Activated naive CD4-positive, alpha-beta T cell treated with anti-CD3 and anti-CD28 coated beads for 36 hours (primary cell): ENCODE measurements at places on chromosomes 5 and 9. TPM values are rescaled to one million over a fixed set of nuclear protein-coding genes. Genes with fewer than 3 reads are reported as not detected.

NR5A1 gene
- total RNA-seq: not detected

ELOVL7 gene
- total RNA-seq: 0.31 TPM

ADAMTSL1 gene
- total RNA-seq: not detected

CNTNAP3B gene
- not detected for total RNA-seq

INSL4 gene
- not detected for total RNA-seq

SURF2 gene
- 16.2 TPM for total RNA-seq

GPX8 gene
- total RNA-seq: not detected

PCDHA9 gene
- not detected for total RNA-seq

GDNF gene
- total RNA-seq: not detected

- no peaks in the 10 kb centered on the region for H3K36me3 ChIP-seq
- DNase-seq: no peak
- no peak overlapping the region for H3K4me3 ChIP-seq
- H3K4me1 ChIP-seq: no peaks in the 10 kb centered on the region
- no peak overlapping the region for H3K27ac ChIP-seq
- no peaks in the 10 kb centered on the region for H3K27me3 ChIP-seq
Measured at GRCh38 chr5:137091472-137091871, 407.7 kb downstream of the SPOCK1 start.

GRCh38 chr5:6755519-6755918 lies 42.3 kb downstream of the TENT4A start:
- peaks cover 38% of the 10 kb centered on the region for H3K36me3 ChIP-seq
- H3K4me1 ChIP-seq: no peaks in the 10 kb centered on the region
- no peaks in the 10 kb centered on the region for H3K27me3 ChIP-seq
- no peak overlapping the region for H3K4me3 ChIP-seq

DNA sequence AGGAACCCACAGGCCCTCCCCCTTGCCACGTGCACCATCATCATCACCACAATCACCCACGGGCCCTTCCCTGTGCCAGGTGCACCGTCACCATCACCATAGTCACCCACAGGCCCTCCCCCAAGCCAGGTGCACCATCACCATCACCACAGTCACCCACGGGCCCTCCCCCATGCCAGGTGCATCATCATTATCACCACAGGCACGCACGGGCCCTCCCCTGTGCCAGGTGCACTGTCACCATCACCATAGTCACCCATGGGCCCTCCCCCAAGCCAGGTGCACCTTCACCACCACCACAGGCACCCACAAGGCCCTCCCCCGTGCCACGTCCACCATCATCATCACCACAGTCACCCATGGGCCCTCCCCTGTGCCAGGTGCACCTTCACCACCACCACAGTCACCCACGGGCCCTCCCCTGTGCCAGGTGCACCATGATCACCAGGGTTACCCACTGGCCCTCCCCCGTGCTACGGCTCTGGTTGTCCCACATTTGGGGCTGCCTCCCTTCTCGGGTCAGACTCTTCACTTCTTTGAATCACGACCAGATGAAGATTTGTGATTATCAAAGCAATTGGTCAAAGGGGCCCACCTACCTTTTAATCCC lies 69.1 kb upstream of the OLFM1 start:
- H3K4me3 ChIP-seq: no peak overlapping the region
- H3K27ac ChIP-seq: no peak overlapping the region

DNA sequence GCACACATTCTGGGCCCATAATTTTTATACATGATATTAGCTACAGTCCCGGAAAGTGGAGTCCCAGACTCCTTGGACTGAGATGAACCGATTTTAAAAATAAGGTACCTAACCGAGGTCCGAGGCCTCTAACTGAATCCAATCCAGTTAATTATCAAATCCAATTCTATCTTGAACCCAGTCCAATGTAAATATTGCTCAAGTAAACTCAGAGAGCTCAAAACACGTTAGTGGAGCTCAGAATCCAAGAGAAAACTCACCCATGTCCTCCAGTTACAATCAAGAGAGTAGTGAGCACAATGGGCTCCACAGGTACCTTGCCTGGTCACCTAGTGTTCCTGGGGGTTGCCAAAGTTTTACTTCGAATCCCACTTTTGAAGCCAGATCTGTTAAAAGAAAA lies 37.9 kb upstream of the DIRAS2 start:
- H3K27ac ChIP-seq: no peak overlapping the region
- no peak overlapping the region for H3K4me3 ChIP-seq
- peaks cover 5% of the 10 kb centered on the region for H3K27me3 ChIP-seq
- DNase-seq: no peak
- no peaks in the 10 kb centered on the region for H3K4me1 ChIP-seq

DNA sequence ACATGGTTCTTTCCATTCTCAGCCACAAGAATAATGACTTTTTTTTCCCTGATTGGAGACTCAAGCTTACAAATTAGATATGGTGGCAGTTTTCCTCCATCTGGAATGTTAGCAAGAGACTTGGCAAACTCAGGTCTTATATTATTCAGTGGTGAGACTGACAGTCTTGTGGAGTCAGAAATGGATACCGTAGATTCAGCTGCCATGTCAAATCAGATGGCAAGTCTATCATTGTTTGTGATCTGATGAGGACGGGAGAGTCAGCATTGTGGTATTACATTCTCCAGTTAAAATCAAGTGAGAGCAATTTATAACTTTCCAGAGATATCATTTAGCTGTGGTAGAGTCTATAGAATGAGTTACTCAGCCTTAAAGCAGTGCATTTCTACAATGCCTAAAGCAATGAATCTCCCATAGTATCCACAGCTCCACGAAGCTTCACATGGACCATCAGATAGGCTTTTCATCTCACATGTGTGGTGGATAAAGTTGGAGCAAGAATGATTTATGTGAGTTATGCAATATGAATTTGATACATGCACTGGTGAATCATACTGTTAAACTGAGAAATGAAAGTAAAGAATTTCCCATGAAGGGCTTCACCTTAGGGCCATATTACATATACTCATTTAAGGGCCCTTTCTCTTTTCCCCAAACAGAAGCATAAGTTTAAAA lies 430.6 kb downstream of the ZNF608 start:
- no peak overlapping the region for H3K27ac ChIP-seq
- no peaks in the 10 kb centered on the region for H3K36me3 ChIP-seq
- no peak overlapping the region for H3K4me3 ChIP-seq
- DNase-seq: no peak
- no peaks in the 10 kb centered on the region for H3K27me3 ChIP-seq
- H3K4me1 ChIP-seq: no peaks in the 10 kb centered on the region

DNA sequence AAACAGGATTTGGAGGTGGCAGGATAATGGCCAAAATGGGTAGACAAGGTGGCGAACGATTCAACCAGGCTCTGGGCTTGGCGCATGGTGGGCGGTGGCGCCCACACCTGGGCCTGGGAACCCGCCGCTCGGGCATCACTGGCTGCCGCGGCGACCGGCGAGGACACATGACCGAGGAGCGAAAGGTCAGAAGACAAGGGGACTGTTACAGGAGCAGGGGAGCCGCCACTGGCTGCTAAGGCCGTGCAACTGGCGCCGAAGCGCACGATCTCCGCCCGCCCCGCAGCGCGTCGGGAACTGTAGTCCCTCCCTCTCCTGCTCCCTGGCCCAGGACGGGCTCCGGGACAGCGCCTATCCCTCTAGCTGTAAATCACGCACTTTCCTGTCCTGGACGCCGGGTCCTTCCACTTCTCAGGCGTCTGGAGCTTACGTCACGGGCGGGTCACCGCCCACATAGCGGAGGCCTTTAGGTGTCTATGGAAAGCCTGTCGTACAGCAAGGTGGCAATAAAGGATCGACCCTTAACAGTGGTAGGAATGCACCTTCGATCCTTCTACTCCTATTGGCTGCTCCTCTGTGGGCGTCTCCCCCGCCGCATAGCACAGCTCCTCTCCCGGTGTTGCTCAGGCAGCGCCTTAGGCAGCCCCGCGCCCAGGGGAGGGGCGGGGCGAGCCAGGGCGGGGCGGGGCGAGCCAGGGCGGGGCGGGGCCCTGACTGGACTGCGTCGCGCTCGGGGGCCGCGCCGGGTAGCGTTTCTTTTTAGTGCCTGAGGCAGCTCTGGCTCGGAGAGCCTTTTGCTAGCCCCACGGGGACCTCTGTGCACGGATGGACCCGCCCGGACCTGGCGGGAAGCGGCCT lies at the start of gene ICE1:
TSS of gene ICE1 (plus strand) at position 717 of the 858 bp plus-strand sequence. CDS start 239 bp downstream, outside the sequence.
- peaks cover 9% of the 10 kb centered on the region for H3K36me3 ChIP-seq
- peak within 1 kb of the TSS; percentile 91 for H3K27ac ChIP-seq
- H3K4me3 ChIP-seq: peak within 1 kb of the TSS; percentile 95
- DNase-seq: peak; percentile 95
- no peaks in the 10 kb centered on the region for H3K27me3 ChIP-seq

- H3K27me3 ChIP-seq: peaks cover 78% of the 10 kb centered on the region
- no peak overlapping the region for H3K27ac ChIP-seq
- H3K36me3 ChIP-seq: no peaks in the 10 kb centered on the region
Measured at GRCh38 chr5:88683506-88684135, 199.4 kb downstream of the MEF2C start.

DNA sequence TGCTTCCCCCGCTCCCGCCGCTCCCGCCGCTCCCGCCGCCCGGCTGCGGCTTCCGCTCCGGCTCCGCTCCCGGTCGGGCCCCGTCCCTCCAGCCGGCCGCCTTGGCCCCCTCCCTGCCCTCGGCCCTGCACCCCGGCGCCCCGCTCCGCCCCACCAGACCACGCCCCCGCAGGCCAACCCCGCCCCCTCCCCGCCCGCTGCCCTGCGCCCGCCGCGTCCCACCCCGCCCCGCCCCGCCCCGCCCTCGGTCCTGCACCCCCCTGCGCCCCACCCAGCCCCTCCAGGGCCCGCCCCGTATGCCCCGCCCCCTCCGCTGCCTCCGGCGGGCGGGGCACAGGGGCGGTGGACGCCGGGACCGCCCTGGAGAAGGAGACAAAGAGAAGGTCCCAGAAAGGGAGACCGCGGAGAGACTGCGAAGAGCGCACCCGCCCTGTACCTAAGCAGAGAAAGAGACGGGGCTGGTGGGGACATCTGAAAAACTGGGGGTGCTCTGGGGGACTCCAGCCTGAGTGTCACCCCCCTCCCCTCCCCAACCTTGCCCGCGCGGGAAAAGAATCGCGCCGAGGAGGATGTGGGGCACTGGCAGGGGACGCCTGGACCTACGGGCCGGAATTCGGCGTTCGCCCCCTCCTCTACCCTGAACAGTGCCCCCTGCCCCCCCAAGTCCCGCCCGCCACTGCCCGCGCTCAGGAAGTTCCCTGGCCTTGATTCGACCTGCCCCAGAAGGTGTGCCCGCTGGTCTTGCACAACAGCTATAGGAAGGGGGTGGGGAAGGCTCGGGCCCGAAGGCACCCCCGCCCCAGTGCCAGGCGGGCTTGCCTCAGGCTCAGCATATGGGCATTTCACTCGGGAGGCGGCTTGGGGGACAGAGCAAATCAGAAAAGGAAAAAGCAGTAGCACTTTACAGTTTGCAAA lies 42.8 kb upstream of the STXBP1 start:
- H3K4me3 ChIP-seq: peak overlapping the region; percentile 77
- H3K36me3 ChIP-seq: no peaks in the 10 kb centered on the region
- DNase-seq: peak; percentile 74
- no peaks in the 10 kb centered on the region for H3K27me3 ChIP-seq

GRCh38 chr5:36507332-36507952 lies 99.0 kb upstream of the SLC1A3 start:
- H3K36me3 ChIP-seq: no peaks in the 10 kb centered on the region
- H3K4me3 ChIP-seq: no peak overlapping the region
- peaks cover 5% of the 10 kb centered on the region for H3K27me3 ChIP-seq
- no peak overlapping the region for H3K27ac ChIP-seq
- no peaks in the 10 kb centered on the region for H3K4me1 ChIP-seq

- no peak for DNase-seq
- H3K27ac ChIP-seq: no peak overlapping the region
- no peaks in the 10 kb centered on the region for H3K27me3 ChIP-seq
- H3K36me3 ChIP-seq: no peaks in the 10 kb centered on the region
Measured at GRCh38 chr5:33842456-33842855, 49.3 kb downstream of the ADAMTS12 start.

- H3K36me3 ChIP-seq: no peaks in the 10 kb centered on the region
- H3K27ac ChIP-seq: no peak overlapping the region
- no peaks in the 10 kb centered on the region for H3K27me3 ChIP-seq
- no peak for DNase-seq
- H3K4me1 ChIP-seq: no peaks in the 10 kb centered on the region
Measured at GRCh38 chr5:158560170-158560569, 539.5 kb downstream of the EBF1 start.

GRCh38 chr9:80954521-80954920 lies 734.8 kb downstream of the TLE1 start:
- no peaks in the 10 kb centered on the region for H3K27me3 ChIP-seq
- no peaks in the 10 kb centered on the region for H3K36me3 ChIP-seq
- H3K4me3 ChIP-seq: no peak overlapping the region

DNA sequence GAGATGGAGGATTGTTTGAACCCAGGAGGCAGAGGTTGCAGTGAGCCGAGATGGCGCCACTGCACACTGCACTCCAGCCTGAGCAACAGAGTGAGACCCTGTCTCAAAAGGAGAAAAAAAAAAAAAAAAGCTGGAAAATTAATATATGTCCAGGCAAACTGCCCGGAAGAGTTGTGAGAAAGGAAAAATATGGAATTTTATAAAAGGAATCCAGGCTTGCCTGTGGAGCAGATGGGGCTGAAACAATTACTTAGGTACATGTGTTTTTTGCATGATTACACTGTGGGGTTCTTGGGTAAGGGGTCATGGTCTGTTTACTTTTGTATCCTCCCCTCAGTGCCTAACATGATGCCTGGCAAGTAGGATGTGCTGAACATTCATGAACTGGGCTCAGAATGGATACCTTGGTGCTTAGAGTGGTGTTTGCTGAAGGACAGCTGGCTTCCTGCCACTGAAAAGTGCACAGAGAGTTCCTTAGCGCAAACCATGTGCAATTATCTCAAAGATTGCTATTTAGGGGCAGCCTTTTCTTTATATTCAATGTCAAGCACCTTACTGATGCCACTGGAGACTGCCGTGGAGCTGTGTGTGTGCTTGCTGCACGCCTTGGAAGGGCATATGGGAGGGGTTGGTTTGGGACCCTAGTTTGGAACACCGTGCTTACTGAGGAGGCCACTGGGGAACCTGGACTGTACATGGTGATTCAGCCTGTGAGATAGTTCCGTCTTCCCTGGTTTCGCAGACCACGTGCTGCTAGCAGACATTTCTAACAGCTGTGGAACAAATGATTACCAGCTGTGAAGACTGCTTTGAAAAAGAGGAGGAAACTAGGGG lies 78.4 kb downstream of the MAP1B start:
- H3K27ac ChIP-seq: no peak overlapping the region
- no peaks in the 10 kb centered on the region for H3K36me3 ChIP-seq
- no peaks in the 10 kb centered on the region for H3K4me1 ChIP-seq
- no peak overlapping the region for H3K4me3 ChIP-seq
- H3K27me3 ChIP-seq: peaks cover 22% of the 10 kb centered on the region

GRCh38 chr9:77815260-77815659 lies 167.1 kb upstream of the GNA14 start:
- no peaks in the 10 kb centered on the region for H3K27me3 ChIP-seq
- peaks cover 7% of the 10 kb centered on the region for H3K4me1 ChIP-seq
- DNase-seq: no peak
- H3K27ac ChIP-seq: no peak overlapping the region
- H3K36me3 ChIP-seq: peaks cover 13% of the 10 kb centered on the region
